ENCODE measurements at places on chromosomes 12 and 14.

GRCh38 chr12:125099409-125099782 is 34.2 kb downstream of the AACS start:
- DNase-seq = no peak

DNA sequence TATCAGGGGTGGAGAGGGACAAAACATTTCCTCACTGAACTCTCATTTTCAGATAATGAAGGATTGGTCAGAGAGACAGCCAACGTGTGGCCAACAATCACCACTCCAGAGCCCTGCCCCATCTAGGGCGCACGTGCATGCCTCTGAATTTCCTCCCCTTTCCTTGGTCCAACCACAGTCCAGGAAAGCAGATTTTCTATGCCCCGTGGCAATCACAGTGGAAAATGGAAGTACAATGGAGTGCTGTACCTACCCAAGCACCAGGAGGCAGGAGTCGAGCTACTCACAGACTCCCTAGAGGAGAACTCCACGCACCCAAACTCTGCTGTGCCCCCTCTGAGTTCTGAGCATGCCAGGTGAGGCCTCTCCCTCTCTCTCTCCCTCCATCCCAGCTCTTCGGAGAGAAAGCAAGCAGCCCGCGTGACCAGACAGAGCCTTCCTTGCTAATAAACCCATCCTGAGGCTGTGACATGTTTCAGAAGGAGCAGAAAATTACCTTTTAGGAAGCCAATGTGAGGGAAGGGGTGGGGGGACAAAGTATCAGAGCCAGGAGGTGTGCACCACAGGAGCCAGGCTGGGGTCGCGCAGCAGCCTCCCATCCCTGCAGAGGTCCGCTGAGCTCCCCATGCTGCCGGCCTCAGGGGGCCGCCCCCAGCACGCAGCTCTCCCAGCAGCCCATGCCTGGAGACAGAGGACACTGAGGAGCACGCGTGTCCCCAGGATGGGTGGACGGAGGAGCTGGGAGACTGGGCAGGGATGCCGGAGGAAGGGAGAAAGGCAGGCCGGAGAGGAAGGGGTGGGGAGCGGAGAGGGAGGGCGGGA is 73.4 kb downstream of the PITPNM2 start:
- no peak for DNase-seq

- DNase-seq = no peak
Measured at GRCh38 chr14:89533766-89534165, 116.7 kb upstream of the FOXN3 start.

DNA sequence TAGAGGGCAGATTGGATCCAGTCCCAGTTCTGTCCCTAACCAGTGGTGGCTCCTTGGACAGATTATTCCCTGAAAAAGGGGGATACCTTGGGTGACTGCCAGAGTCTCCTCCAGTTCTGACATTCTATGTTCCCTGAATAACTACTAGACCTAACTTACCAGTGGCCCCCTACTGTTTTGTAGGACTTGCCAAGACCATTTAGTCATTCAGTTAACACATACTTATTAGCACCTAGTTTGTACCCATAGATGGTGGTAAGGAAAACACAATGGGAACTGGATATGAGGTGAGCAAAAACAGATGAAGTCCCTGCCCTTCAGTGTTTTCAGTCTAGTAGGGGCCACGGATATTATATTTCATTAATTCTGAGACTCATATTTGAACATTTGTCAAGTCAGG is 3.5 kb downstream of the PRPF40B start:
- DNase-seq = no peak

DNA sequence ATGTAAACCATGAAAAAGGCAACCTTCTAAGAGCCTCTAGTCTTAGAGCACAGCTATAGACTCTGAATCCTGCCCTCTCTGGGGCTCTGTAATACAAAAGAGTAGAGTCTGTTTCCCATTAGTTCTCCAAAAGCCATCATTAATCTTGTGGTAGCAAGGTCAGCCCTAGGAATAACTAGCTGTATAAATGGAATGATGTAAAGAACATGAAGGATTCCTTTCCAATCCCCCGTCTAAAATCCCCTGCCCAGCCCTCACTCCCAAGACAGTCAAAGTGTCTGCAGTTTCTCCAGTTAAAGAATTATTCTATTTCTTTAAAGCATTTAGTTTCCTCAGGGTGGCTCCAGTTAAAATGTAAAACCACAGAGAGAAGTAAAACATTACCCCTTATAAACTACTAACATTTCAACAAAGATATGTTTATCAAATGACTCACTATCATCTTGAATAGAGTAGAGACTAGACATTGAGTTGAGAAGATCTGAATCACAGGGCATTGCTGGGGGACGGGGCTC is 104.2 kb downstream of the ST8SIA1 start:
- no peak for DNase-seq

GRCh38 chr14:55514819-55515490 is 65.1 kb upstream of the KTN1 start:
- no peak for DNase-seq

GRCh38 chr12:118548887-118549509 is 172.6 kb downstream of the SUDS3 start:
- DNase-seq = no peak

DNA sequence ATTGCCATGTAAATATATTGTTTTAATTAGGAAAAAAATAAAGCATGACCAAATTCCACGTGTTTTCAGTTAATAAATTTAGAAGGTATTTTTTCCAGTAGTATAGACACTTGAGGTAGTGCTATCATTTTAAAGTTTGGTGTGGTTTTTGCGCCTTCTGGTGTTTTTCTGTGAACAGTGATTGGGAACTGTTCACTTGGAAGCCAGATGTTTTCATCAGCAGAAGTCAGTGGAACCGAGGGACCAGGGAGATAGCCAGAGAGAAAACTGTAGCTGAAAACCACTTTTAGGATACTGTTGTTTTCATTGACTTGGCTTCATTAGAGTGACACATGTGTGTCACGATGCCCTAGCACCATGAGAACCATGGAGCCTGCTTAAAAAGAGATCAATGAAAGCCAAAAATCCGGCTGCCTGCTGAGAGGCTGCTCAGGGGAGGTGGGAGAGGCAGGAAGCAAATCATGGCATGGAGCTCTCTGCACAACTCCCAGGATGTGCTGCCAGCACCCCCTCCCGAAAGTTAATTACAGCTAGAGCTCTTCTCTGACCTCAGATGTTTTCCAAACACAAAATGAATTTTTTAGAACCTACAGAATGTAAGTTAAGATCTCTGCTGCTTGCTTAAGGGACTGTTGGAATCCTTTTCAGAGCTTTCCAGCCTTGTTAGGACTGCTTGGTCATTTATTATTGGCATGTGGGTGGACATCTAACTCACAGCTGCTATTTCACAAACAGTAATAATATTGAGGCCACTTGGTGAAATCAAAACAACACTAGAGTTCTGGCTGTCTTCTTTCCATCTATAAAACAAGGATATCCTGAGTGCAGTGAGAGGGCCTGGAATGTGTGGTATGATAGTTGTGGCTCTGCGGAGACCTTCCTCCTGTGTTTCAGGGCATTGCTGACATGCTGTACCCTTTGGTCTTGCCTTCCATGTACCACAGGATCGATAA is 192.3 kb downstream of the ANO4 start:
- DNase-seq = no peak

GRCh38 chr14:59632381-59632780 is 55.8 kb upstream of the CCDC175 start:
- no peak for DNase-seq

- DNase-seq = no peak
Measured at GRCh38 chr14:99124482-99125105, 147.4 kb downstream of the BCL11B start.

GRCh38 chr14:76514213-76514998 is 138.5 kb downstream of the ESRRB start:
- no peak for DNase-seq

DNA sequence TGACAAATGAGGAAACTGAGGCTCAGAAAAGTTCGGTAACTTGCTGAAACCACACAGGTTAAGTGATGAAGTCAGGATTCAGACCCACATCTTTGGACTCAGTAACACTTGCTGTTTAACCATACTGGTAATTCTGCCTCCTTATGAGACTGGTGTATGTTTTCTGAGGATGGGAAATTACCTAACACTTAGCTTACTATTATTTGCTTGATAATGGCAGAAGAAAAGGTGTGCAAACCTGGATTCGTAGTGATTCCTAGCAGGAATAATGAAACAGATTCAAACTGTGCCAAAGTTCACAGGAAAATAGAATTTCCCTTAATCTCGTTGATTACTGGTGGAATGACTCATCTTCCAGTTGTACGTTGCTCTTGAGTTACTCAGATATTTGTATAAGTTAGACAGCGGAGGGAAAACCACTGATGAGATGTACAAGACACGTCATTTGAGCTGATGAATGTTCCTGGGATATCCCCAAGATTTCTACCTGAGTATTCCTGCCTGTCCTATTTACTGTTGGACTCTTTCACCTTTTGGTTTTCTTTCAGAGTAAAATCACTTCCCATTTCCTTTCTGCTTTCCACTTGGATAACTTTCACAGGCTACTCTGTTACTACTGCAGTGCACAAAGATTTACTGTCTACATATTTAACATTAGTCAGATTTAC is 37.5 kb downstream of the PRORP start:
- no peak for DNase-seq

- no peak for DNase-seq
Measured at GRCh38 chr12:40473962-40474361, 218.3 kb upstream of the CNTN1 start.

DNA sequence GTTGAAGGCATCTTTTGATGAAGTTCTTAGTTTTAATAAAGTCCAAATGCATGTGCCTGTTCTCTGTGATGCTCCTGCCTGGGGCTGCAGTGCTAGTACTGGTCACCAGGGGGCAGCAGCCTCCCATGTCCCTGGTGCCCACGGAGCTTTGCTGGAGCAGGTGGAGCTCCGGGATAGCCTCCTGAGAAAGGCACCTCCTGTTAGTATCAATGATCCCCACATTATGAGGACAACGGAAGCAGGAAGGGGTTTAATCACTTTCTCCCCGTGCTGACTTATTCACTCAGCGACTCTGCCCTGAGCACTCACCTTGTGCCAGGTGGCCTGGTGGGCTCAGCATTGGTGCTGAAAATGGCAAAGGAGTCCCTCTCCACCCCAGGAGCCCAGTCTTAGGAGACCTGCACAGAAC is 123.0 kb upstream of the PZP start:
- peak; percentile 79 for DNase-seq

- no peak for DNase-seq
Measured at GRCh38 chr12:98449584-98449983, 65.8 kb upstream of the TMPO start.

DNA sequence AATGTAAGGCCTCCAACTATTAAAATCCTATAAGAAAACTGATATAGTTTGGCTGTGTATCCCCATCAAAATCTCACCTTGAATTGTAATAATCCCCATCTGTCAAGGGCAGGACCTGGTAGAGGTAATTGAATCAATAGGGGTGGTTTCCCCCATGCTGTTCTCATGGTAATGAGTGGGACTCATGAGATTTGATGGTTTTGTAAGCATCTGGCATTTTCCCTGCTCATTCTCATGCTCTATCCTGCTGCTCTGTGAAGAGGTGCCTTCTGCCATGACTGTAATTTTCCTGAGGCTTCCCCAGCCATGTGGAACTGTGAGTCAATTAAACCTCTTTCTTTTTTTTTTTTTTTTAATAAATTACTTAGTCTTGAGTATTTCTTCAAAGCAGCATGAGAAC is 31.9 kb downstream of the TSPAN19 start:
- no peak for DNase-seq

DNA sequence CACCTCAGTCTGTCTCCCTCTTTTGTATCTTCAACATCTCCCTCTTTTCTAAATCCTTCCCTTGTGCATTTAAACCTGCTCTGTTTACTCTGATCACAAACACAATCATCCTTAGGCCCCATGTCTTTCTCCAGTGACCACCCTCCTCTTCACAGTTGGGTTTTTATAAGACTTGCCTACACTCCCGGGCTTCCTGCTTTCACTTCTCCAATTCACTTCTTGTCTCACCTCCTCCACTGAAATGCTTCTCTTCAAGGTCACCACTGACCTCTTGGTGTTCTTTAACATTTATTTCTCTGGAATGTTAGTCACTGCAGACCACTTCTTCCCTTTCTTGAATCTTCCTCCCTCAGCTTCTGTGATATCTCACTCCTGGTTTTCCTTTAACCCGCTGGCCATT is 8.7 kb upstream of the SMCO2 start:
- no peak for DNase-seq

- no peak for DNase-seq
Measured at GRCh38 chr12:106239951-106240335, 7.9 kb downstream of the CKAP4 start.

DNA sequence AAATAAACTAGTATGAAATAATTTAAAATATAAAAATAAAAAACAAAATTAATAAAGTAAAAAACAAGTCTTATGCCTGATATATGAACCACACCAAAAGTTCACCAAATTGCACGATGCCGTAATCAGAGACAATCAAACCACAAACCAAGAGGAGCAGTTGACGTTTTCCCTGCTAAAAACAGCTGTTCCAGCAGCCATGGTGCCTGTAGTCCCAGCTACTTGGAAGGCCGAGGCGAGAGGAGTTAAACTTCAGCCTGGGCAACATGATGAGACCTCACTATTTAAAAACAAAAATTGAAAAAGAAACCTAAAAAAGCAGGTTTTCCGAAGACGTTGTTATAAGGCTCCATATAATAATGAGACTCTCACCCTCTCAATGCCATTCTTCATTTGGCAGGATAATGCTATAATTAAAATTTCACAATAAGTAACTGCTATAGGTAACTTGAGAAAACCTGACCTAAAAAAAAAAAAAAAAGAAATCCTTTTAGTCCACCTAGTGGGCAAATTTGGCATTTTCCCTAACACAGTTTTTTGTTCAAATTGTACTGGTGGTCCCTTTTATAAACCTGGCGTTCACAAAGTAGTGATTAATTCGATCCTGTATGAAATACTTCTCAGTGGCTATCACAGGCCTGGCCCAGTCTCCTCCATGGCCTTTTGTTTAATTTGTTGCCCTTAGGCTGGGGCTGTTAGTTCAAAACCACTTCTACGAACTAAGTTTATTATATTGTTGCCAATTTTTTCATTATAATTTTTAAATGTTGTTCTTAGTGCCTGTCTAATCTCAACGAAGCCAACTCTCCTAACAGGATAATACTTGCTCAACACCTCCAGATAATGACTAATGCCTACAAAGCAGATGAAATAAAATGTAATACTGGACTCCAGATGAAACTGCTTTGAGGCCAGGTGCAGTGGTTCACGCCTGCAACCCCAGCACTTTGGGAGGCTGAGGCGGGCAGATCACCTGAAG is 62.1 kb downstream of the TNFAIP2 start:
- DNase-seq = no peak

DNA sequence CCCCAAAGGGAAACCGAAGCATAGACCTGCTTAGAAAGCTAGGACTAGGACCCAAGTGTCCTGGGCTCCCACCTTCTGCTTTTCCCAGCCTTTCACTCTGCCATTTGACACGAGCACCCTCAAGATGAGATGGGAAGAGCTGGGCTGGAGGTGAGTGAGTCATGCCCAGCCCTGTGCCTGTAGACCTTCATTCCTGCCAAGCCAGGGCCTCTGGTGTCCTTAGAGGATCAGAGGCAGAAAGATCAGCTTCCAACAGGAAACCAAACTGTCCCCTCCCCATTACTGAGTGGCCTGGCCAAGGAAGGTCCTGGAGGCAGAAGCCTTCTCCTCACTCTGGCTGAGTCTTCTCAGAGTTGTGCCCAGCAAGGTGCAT is 3.5 kb downstream of the TMEM63C start:
- DNase-seq = no peak

GRCh38 chr12:90630006-90630405 is 325.0 kb downstream of the CCER1 start:
- no peak for DNase-seq

- no peak for DNase-seq
Measured at GRCh38 chr12:31835276-31835882, 106.6 kb upstream of the AMN1 start.

Data from left forelimb (tissue), 1 donor.